ENCODE measurements at places on chromosomes 16 and 17. TPM values are rescaled to one million over a fixed set of nuclear protein-coding genes. Genes with fewer than 3 reads are reported as not detected.

DNA sequence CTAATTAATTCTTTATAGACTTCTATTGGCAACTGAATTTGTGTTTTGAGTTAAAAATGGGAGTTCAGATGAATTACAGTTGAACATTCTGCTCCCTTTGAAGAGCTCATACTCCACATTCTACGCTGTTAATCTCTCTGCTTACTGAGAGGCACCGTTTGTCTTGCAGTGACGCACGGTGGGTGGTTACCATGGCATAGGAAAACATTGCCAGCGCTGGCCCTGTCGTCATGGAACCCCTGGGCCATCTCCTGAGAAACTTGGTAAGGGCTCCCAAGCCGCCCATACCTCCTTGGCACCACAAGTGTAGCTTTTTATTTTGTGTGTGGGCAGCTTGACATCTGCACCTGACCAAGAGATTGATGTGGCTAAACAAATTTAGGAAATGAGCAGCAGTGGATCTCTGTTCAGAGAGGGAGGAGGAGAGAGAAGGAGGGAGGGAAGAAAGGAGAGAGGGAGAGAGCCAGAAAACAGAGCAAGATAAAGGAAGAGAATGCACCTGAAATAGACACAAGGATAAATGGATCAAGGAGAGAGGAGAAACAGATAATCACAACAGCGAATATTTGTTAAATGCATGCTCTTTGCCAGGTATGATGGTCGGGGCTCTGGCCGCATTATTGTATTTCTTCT is 398.5 kb downstream of the HAPSTR1 start:
- H3K27me3 ChIP-seq, result peaks cover 13% of the 10 kb centered on the region
- peaks cover under 1% of the 10 kb centered on the region for H3K4me1 ChIP-seq
- no peak for DNase-seq
- H3K4me3 ChIP-seq, result no peak overlapping the region
- no peak overlapping the region for H3K27ac ChIP-seq

DNA sequence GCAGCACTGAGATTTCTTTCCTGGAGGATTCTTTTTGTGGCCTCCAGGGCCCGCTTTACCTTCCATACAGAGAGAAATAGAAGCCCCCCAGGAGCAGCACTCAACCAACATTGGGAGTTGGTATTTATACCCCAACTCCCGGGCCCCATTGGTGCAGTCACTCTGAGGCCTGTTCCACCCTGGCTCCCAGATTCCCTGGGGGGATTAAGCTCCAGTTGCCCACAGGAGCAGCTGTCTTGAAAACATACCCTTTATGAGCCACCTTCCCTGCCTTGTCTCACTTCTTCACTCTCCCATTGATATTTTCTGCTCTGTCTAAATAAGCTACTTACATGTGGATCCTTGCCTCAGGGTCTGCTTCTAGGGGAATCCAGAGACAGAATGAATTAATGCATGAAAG is 167.8 kb downstream of the KATNIP start:
- no peak for DNase-seq
- H3K27me3 ChIP-seq, result no peaks in the 10 kb centered on the region
- H3K36me3 ChIP-seq, result peaks cover 10% of the 10 kb centered on the region
- H3K4me3 ChIP-seq, result peak overlapping the region; percentile 80
- H3K4me1 ChIP-seq, result peaks cover 80% of the 10 kb centered on the region

DNA sequence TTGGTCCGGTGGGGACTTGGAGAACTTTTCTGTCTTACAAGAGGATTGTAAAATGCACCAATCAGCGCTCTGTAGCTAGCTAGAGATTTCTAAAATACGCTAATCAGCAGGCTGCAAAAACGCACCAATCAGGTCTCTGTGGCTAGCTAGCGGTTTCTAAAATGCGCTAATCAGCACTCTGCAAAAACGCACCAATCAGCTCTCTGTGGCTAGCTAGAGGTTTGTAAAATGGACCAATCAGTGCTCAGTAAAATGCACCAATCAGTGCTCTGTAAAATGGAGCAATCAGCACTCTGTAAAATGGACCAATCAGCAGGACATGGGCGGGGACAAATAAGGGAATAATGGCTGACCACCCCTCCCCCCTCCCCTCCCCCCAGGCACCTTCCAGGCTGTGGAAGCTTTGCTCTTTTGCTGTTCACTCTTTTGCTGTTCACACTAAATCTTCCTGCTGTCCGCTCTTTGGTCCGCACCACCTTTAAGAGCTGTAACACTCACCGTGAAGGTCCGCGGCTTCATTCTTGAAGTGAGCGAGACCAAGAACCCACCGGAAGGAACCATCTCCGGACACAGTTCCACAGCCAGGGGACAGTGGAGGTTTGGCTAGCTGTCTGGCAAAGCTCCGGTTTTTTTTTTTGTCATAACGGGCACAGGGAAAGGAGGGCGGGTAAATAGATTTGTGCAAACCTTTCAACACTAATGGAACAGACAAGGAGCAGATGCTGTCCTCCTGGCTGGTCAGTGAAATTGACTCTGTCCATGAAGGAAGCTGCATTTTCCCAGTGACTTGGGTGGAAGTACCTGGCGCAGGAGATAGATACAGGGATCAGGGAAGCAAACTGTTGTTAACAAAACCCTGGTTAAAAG is 8.3 kb downstream of the PITPNC1 start:
- H3K4me1 ChIP-seq, result peaks cover 7% of the 10 kb centered on the region
- H3K27ac ChIP-seq, result no peak overlapping the region
- H3K36me3 ChIP-seq, result peaks cover 7% of the 10 kb centered on the region
- no peak for DNase-seq
- H3K4me3 ChIP-seq, result no peak overlapping the region

- H3K27ac ChIP-seq, result no peak overlapping the region
- H3K27me3 ChIP-seq, result peaks cover 5% of the 10 kb centered on the region
- no peaks in the 10 kb centered on the region for H3K4me1 ChIP-seq
These were observed 37.5 kb downstream of the PPL start for GRCh38 chr16:4899474-4899846.

- DNase-seq, result peak; percentile 35
- H3K36me3 ChIP-seq, result no peaks in the 10 kb centered on the region
- H3K4me1 ChIP-seq, result peaks cover 12% of the 10 kb centered on the region
- no peak overlapping the region for H3K4me3 ChIP-seq
These were observed 44.9 kb upstream of the DNAJA2 start for GRCh38 chr16:47018223-47018891.

MYCBPAP gene
- total RNA-seq, result 1.7 TPM

DNA sequence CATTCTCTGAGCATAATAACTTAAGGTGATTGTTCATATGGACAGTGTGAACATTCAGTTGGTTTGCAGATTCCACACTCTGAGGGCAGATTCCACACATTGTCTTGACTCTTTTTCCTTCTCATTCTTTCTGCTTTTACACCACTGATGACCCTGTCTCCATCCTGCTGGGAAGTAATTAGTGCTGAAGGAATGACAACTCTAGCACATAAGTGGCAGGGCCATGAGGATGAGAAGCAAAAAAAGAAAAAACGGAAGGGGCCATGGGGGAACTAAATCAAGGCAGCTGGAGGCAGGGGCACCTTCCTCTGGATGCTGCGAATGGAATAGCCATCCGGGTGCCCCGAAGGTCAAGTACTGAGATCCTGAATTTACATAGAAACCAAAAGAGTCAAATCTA is 944.0 kb downstream of the KCNJ2 start:
- DNase-seq, result no peak
- H3K36me3 ChIP-seq, result no peaks in the 10 kb centered on the region
- peaks cover 44% of the 10 kb centered on the region for H3K4me1 ChIP-seq
- no peak overlapping the region for H3K4me3 ChIP-seq
- no peaks in the 10 kb centered on the region for H3K27me3 ChIP-seq

- no peak overlapping the region for H3K4me3 ChIP-seq
- peaks cover 3% of the 10 kb centered on the region for H3K4me1 ChIP-seq
- H3K36me3 ChIP-seq, result no peaks in the 10 kb centered on the region
- DNase-seq, result no peak
- H3K27ac ChIP-seq, result no peak overlapping the region
These were observed 5.1 kb downstream of the STH start for GRCh38 chr17:46003907-46004748.

GRCh38 chr17:52106638-52107261 is 51.8 kb downstream of the CA10 start:
- H3K36me3 ChIP-seq, result no peaks in the 10 kb centered on the region
- peaks cover 20% of the 10 kb centered on the region for H3K27me3 ChIP-seq
- peak; percentile 53 for DNase-seq
- H3K4me3 ChIP-seq, result no peak overlapping the region
- peaks cover 5% of the 10 kb centered on the region for H3K4me1 ChIP-seq

- no peak overlapping the region for H3K27ac ChIP-seq
- peaks cover 6% of the 10 kb centered on the region for H3K4me1 ChIP-seq
- H3K4me3 ChIP-seq, result no peak overlapping the region
- H3K27me3 ChIP-seq, result peaks cover 6% of the 10 kb centered on the region
- DNase-seq, result no peak
These were observed 609.4 kb upstream of the CDH5 start for GRCh38 chr16:65757064-65757463.

DNA sequence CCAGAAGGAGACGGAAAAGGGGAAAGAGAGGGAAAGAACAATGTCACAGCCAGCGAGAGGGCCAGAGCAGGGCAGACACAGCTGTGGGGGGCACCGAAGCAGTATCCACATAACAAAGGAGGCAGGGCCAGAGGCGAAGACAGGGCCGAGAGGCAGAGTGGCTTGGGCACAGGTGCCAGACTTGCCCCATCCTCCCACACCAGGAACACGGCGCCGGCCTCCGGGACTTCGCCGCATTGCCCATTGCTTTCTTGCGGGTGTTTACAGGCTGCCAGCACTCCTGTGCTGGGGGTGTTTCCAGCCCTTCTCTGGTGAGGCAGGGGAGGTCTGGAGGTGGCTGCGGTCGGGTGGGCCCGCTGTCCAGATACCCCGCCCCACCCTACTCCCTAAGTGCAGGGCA is 78.0 kb downstream of the ENGASE start:
- no peak for DNase-seq
- no peaks in the 10 kb centered on the region for H3K4me1 ChIP-seq
- H3K27ac ChIP-seq, result no peak overlapping the region
- H3K36me3 ChIP-seq, result no peaks in the 10 kb centered on the region

CTRL gene
- 2.5 TPM for total RNA-seq

CDC6 gene
- total RNA-seq, result 104 TPM

ATP2C2 gene
- 0.30 TPM for total RNA-seq

GRCh38 chr16:3696425-3697218 is 20.7 kb downstream of the TRAP1 start:
- H3K27me3 ChIP-seq, result no peaks in the 10 kb centered on the region
- no peaks in the 10 kb centered on the region for H3K4me1 ChIP-seq
- H3K4me3 ChIP-seq, result no peak overlapping the region
- DNase-seq, result no peak

- DNase-seq, result peak; percentile 31
- no peak overlapping the region for H3K4me3 ChIP-seq
- no peaks in the 10 kb centered on the region for H3K27me3 ChIP-seq
- peaks cover 6% of the 10 kb centered on the region for H3K4me1 ChIP-seq
- H3K36me3 ChIP-seq, result no peaks in the 10 kb centered on the region
These were observed 349.6 kb downstream of the KIF2B start for GRCh38 chr17:54172096-54172984.

Data from neural crest cell (in vitro differentiated cells).